ENCODE measurements at places on chromosomes 16 and 17.

DNA sequence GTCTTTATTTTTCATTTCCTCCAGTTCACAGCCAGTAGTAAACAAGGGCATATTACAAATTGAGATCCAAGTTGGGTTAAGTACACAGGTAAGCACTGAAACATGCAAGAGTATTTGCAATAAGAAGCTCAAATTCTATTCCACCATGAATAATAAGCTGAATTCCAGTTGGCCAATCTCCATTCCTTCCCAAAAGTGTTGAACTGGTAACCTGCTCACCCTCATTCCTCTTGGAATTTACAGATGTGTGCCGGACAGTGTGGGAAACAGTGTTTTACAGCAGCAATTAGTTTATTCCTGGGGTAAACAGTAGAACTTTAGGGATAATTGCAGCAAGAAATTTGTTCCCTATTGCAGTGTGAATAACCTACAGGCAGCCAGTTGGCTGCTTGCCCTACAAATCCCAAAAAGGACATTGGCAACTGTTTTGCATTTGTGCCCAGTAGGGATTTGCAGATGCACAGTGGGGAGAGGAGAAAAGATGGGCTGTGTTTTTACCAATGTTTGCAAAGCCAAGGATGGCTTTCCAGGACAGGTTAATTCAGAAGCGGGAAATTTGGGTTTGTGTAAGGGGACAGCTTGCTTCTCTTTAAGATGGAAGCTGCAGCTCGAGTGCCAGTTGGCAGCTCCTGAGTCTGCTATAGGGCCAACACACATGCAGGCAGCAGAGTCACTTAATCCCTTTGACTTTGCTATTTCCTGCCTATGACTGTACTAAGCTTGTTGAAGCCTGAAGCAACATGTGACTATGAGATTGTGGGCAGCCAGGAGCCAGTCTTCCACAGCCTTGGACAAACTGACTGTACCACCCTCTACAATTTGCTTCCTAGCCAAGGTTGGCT is 318.9 kb downstream of the MAP2K6 start:
- ATAC-seq = no peak

DNA sequence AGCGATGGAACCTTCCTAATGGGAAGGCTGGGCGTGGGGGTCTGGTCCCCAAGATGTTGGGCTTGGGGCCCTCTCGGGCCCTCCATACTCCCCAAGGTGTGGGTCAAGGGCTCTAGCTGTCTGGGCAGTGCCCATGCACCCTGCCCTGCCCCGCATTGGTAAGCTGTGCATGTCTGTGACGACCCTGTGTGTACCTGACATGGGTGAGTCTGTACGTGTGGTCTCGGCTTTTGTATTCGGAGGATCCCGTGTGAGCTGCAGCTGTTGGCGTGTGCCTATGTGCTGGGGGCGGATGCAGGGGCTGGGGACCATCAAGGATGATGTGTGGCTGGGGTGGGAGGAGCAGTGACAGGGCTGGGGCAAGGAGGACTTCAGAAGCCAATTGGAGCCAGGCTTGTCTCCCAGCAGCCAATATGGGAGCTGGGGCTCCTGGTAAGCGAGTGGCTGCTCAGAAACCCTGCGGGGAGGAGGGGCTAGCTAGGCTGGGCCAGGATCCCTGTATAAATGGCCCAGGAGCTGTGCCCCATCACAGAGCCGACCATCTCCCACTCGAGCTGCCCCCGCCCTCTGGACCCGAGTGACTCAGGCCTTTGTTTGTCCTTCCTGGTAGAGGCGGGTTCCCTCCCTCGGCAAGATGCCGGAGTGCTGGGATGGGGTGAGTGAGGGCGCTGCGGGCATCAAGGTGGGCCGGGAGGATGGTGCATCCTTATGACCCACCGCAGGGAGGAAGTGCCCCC is at the start of gene NDRG4:
Gene NDRG4, plus strand, starts transcription at position 529 of the 737 bp plus-strand sequence. Its CDS starts 106 bp downstream, at position 635.
- ATAC-seq = peak; percentile 24

GRCh38 chr16:31105677-31106213 is 2.4 kb upstream of the BCKDK start:
- ATAC-seq = peak; percentile 55

- no peak for ATAC-seq
Observed at GRCh38 chr16:87227296-87227951, 89.8 kb downstream of the C16orf95 start.

DNA sequence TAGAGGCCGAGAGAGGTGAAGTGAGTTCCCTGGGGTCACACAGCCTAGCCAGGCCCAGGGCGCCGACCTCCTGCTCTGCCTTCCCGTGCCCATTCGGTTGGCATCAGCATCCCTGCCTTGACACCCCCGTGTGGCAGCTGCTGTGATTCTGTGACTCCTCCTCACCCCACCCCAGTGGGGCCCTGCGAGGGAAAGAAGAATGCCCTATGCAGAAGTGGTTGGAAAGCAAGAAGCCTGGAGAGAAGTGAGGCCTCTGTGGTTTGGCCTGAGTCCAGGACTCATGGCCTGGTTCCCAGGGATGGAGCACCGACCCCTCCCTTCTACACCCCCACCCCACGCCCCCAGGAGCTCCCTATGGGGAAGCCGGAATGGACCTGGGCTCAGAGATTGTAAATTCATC is 296.2 kb downstream of the SEC14L1 start:
- no peak for ATAC-seq

- ATAC-seq = no peak
Observed at GRCh38 chr17:32806646-32807045, 70.3 kb downstream of the MYO1D start.
